ENCODE measurements at places on chromosomes 11 and 22.

- no peak for DNase-seq
These were observed 16.4 kb downstream of the PRR33 start for GRCh38 chr11:1875093-1875850.

- no peak for DNase-seq
These were observed 8.6 kb upstream of the UPB1 start for GRCh38 chr22:24486501-24486921.

DNA sequence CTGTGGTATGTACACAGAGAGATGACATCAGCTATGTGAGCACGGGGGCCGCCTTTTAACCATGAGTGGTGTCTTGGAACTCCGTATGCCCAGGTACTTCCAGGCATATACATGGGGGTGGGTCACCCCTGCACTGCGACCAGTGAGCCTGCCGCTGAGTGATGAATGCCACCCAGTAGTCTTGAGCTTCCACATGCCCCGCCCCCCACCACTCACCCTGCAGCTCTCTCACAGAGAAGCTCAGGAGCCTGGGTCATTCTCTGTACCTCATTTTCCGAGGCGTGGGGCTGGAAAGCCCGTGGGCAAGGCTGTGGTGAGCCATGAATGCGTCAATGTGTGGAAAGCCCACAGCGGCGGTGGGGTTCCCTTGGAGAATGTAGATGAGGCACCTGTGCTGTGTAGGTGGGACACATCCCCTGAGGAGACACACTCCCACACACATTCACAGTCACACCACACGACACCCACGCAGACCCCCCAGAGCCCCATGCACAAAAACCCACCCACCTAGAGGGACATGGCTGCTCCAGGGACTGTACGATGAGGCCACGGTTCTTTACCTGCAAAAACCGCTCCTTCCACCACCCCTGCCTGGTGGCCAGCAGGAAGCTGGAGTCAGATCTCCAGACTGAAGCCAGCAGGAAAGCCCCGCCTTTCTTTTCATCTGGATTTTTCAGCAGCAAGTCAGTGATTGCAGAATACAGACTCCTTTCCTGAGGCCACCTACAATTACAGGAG, 67.6 kb downstream of the PIWIL3 start:
- no peak for DNase-seq

DNA sequence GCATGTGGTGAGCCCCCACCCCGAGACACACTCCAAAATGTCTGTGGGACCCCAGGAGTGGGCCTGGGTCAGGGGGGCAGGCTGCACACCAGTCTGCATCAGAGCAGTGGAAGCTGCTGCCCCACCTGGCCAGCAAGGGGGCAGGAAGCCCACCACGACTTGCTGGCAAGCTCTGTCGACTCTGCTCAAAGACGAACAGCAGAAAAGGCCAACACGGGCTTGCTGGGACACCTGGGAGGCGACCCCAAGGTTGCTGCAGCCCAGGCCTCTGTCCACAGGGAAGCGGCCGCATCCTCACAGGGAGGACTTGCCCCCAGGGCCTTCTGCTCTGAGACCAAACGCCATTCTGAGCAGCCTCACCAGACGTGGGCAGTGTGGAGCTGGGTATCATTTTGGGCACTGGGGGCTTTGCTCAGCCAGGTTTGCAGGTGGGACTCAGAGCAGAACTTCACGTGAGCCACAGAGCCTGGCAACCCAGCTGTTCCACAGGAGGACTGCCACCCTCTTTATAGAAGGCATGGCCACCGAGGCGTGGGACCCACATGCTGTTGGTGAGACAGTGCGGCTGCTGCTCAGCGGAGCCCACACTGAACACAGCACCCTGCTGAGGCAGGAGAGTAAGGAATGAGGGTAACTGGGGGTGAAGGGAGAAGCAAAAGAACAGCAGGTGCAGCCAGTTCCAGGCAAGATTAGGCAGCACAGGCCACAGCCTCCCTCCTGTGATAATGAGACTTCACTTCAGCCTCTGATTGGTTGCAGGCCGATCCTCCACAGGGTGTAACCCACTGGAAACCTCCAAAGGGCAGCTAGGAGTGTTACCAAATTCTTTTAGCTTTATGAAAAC, 11.0 kb downstream of the IL17REL start:
- DNase-seq = no peak

DNA sequence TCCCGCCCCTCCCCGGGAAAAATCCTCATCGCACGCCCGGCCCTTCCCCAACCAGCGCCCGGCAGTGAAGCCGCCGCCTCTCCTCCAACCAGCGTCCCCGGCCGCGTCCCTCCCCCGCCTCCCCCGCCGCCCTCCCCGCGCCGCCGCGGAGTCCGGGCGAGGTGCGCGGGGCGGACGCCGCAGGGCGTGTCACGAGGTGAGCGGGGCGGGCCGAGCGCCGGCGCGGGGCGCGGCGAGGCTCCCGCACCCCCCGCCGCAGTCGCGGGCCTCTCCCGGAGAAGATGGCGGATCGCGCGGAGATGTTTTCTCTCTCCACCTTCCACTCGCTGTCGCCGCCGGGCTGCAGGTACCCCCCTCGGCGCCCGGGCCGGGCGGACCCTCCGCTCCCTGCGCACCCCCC, at the start of gene MAPK8IP2:
TSS of gene MAPK8IP2 (plus strand) at position 256 of the 400 bp plus-strand sequence. CDS start at position 282, 26 bp downstream.
- peak; percentile 42 for DNase-seq

DNA sequence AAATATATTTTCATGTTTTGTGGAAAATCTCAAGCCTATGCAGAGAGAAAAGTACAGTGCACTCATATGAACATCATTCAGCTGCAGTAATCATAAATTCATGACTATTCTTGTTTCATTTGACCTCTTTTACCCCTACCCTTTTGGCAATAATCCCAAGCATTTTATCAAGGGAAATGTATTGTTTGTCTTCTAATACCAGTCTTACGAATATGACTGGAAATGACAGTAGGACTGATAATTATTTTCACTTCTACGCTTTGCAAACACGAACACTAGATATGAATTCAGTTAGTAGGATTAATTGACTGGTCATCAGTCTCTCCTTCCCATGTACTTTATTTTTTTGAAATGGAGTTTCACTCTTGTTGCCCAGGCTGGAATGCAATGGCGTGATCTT, 90.3 kb downstream of the MTMR3 start:
- DNase-seq = no peak

GRCh38 chr11:32751381-32751780, 43.1 kb downstream of the CCDC73 start:
- DNase-seq = no peak

DNA sequence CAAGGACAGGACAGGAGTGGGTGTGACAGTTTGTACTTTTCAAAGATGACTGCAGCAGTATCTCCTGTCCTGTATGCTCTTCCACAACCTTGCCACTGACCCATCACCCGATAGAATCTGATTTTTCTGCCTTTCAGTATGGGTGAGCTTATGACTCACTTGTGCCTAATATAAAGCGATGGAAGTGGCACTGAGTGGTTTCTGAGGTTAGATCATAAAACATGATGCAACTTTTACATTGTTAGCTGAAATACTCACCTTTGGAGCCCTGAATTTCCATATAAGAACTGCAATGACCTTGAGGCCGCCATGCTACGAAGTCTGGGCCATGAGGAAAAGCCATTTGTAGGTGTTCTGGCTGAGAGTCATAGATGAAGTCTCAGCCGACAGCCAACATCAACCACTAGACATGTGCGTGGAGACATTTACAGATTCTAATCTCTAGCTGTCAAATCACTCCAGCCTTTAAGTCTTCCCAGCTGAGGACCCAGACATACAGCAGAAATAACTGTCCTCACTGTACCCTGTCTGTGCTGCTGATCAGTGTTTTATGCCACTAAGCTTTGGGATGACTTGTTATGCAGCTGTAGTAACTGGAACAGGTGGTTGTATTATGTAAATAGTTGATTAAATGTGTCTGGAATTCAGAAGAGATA, 105.9 kb upstream of the ARHGAP20 start:
- no peak for DNase-seq

GRCh38 chr11:34358258-34358727, 483 bp upstream of the ABTB2 start:
- DNase-seq = peak; percentile 81

DNA sequence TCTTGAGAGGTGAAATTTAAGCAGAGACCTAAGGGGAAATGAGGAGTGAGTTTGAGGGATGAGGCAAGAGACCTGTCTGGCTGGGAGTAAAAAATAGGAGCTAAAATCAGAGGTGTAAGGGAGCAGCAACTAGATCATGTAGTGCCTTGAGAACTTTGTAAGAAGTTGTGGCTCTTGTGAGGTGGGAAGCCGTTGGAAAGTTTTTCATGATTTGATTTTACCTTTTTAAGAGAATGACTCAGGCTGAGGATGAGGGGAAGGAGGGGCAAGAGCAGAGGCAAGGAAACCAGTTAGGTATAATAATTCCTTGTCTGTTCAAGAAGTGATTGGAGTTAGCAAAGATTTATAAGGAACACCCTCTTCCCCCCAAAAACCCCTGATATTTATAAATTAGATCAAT, 25.8 kb downstream of the QSER1 start:
- DNase-seq = no peak

DNA sequence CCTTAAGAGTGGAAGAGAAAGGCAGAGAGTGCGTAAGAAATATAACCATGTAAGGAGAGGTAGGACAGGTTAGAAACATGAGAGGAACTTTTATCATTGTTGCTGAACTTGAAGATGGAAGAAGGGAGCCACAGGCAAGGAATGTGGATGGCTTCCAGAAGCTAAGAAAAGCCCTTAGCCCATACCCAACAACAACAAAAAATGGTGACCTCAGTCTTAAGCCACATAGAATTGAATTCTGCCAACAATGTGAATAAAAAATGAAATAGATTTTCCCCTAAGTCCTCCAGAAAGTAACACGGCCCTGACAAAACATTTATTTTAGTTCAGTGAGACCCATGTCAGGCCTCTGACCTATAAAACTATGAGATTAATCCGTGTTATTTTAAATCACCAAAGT, 767.3 kb downstream of the FAM181B start:
- DNase-seq = no peak

DNA sequence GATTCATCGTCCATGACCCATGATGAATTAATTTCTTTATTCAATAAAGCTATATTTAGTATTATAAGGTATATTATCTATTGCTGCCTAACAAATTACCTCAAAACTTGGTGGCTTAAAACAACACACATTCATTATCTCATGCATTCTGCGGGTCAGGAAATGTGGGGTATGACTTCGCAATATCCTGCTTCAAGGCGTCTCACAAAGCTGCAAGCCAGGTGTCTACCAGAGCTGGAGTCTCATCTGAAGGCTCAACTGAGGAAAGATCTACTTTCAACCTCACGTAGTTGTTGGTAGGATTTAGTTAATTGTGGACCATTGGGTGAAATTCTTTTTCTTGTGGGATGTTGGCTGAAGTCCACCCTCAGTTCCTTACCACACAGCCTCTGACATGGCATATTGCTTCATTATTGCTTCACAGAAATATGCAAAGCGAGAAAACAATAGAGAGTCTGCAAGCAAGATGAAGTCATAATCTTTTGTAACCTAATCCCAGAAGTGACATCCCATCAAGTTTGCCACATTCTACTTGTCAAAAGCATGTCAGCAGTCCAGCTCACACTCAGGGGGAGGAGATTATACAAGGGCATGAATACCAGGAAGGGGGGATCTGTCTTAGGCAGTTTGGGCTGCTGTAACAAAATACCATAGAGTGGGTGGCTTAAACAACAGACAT, 45.1 kb downstream of the KREMEN1 start:
- DNase-seq = no peak

- DNase-seq = no peak
These were observed 734.3 kb upstream of the ARHGAP42 start for GRCh38 chr11:99952816-99953215.

DNA sequence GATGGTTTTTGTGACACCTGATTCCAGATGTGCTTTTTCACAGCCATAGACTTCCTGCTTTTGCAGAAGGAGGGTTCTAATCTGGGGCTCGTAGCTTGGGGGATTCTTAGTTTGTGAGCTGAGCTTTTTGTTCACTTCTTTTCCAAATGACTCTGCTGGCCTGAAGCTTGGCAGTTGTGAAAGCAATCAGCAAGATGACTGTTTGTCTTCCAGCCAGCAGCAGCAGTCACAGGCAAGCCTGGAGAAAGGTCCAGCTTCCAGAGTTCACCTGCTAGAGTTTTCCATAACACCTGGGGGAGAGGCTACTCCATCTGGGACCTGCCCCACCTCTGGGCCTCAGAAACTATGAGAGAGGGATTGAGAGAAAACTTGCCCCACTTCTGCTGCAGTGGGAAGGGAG, 4.1 kb downstream of the MARK2 start:
- no peak for DNase-seq

DNA sequence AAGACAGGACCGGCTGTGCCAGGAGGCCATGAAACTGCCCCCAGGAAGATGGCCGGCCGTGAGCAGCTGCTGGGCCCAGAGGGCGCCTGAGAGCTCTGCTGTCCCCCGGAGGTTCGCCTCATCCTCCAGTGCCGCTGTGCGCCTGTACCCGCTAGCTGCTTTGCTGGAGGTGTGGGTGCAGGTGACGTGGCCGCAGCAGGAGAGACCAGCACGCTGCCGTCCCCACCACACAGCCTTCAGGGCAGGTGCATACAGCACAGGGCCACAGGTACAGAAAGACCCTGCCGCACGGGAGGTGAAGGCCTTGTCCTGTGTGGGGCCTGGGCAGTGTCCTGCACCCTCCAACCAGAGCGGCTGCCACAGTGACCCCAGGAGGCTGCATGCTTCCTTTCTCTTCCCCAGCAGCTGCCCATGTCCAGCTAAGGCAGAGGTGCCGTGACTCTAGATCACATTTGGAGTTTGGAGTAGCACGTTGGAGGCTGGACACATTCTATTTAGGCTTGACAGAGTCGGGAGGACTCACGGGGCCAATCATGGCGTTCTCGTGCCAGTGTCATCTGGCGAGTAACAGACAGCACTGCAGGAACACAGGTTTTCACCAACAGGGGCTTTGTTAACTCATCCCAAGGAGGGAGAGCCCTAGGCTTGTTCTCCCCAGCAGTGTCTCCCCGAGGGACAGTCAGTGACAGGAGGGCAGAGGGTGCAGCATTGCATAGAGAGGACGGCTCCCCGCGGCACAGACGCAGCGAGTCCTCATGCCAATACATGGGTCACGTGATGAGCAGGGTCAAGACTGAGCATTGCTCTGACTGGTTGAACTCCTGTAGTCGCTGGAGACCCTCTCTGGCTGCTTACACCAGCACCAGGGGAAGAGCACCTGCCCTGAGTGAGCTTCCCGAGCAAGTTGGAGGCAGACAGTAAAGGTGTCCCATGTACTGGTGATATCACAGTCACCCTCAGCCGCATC, 18.7 kb upstream of the PANX2 start:
- no peak for DNase-seq

GRCh38 chr11:49424136-49424535, 215.7 kb upstream of the FOLH1 start:
- no peak for DNase-seq

GRCh38 chr11:3353066-3353465, 25.9 kb downstream of the ZNF195 start:
- no peak for DNase-seq

GRCh38 chr22:50274311-50274710, 4.1 kb upstream of the MAPK11 start:
- DNase-seq = no peak

GRCh38 chr11:76120513-76121101, 85.7 kb downstream of the WNT11 start:
- no peak for DNase-seq

DNA sequence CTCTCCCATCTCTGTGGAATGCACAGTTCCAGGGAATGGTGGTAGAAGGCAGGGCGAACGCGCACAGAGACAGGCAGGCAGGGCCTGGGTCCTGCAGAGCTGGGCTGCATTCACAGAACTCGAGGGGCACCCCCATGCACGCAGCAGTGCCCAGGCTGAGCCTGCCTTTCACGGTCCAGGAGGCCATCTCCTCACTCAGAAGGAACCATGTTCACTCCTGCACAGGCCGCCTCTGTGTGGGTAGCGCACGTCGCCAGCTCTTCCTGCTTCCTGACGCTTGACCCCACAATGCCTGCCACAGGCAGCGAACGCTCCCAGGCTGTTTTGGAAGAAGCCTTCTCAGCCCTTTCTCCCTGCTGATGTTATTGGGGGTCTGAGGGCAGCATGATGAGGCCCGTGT, 98.8 kb upstream of the BID start:
- DNase-seq = no peak
